Stimulated activated CD4-positive, alpha-beta T cell treated with anti-CD3 and anti-CD28 coated beads, Interleukin-1b, Interleukin-23, amount 100 ng/mL, for 4 hours (primary cell): ENCODE measurements at places on chromosomes 11 and 22.

- DNase-seq: no peak
Measured at GRCh38 chr11:125333354-125334073, 162.6 kb downstream of the FEZ1 start.

- DNase-seq: no peak
Measured at GRCh38 chr11:61264371-61264770, 23.4 kb downstream of the PGA5 start.

GRCh38 chr11:8243458-8243857 lies 20.2 kb downstream of the LMO1 start:
- no peak for DNase-seq

DNA sequence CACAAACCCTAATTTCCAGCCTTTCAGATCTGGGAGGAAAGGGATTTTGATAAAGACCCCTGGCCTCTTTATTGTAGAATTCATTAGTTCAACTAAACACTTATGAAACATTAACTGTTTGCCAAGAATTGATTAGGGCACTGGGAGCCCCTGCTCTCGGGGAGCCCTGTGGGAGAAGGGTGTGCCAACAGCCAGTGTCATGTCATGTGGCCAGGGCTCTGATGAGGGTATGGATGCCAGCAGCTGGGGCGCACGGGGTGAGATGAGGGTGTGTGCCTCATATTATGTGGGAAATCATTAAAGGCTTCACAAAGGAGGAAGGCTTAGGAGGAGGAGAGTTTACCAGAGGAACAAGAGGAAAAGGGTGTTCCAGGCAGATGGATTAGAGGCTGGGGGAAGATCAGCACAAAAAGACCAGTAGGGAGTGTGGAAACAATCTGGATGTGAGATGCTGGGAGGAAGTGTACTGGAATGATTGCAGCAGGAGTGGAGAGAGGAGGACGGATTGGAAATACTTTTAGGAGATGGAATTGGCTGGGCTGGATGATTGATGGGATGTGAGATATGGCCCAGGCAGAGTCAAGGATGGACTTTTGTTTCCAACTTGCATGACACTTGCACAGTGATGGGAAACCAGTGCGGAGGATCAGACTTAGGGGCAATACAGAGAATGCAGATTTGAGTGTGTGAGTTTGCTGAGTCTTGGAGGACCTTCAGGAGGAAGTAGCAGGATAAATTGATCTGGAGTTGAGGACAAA lies 137.8 kb downstream of the CSNK2A3 start:
- DNase-seq: no peak
